CD4-positive, CD25-positive, alpha-beta regulatory T cell (primary cell): ENCODE measurements at places on chromosomes 3 and 15. TPM values are rescaled to one million over a fixed set of nuclear protein-coding genes. Genes with fewer than 3 reads are reported as not detected.

- no peak overlapping the region for H3K4me3 ChIP-seq
- DNase-seq, result no peak
- H3K36me3 ChIP-seq, result no peaks in the 10 kb centered on the region
Measured at GRCh38 chr3:53792866-53793265, 53.4 kb downstream of the CHDH start.

GRCh38 chr3:194908972-194909371, 223.3 kb downstream of the FAM43A start:
- H3K27ac ChIP-seq, result no peak overlapping the region
- no peaks in the 10 kb centered on the region for H3K4me1 ChIP-seq
- H3K36me3 ChIP-seq, result no peaks in the 10 kb centered on the region
- H3K27me3 ChIP-seq, result peaks cover 2% of the 10 kb centered on the region
- no peak overlapping the region for H3K4me3 ChIP-seq

- H3K4me1 ChIP-seq, result no peaks in the 10 kb centered on the region
- no peaks in the 10 kb centered on the region for H3K36me3 ChIP-seq
- H3K27me3 ChIP-seq, result no peaks in the 10 kb centered on the region
- H3K4me3 ChIP-seq, result no peak overlapping the region
- DNase-seq, result no peak
Measured at GRCh38 chr3:7271631-7272030, 410.7 kb downstream of the GRM7 start.

GRCh38 chr3:64685800-64686445, 1.9 kb downstream of the ADAMTS9 start:
- peak; percentile 2 for DNase-seq
- no peak overlapping the region for H3K27ac ChIP-seq
- peaks cover 3% of the 10 kb centered on the region for H3K27me3 ChIP-seq

DNA sequence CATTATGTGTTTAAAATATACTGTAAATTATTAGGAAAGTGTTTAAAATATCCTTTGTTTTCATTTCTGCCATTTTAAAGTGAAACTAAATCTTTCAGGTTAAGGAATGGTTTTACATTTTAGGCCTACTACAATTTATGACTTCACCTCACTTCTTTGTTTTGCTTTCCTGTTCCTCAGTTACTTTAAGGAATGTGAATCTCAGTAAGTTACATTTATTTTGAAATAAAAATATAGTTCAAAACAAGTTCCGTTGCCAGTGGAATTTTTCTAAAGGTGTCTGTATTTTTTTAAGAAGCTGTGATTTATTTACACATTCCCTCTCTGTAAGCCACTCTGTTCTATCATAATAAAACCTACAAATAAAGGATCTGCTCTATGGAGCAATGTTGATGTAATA, 630.9 kb upstream of the AGTR1 start:
- DNase-seq, result no peak
- H3K36me3 ChIP-seq, result no peaks in the 10 kb centered on the region
- H3K27me3 ChIP-seq, result no peaks in the 10 kb centered on the region
- H3K4me3 ChIP-seq, result no peak overlapping the region
- H3K4me1 ChIP-seq, result no peaks in the 10 kb centered on the region

DNA sequence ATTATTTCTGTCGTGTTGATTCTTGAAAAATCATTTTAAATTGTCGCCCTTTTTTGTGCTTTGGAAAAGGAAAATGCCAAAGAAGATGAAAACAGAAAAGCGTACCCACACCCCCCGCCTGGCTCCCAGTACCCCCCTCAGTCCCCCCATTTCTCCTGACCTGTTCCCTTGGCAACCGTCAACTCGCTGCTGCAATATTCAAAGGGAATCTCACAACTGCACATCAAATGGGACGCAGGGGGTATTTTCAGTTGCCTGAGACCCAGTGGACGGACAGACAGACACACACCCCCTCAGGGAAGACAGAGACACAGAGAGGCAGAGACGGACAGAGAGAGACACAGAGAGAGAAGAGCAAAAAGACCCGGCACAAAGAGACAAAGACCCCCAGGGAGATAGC, 83.5 kb upstream of the PRR20G start:
- DNase-seq, result no peak
- no peak overlapping the region for H3K4me3 ChIP-seq
- H3K36me3 ChIP-seq, result no peaks in the 10 kb centered on the region
- no peaks in the 10 kb centered on the region for H3K27me3 ChIP-seq

DNA sequence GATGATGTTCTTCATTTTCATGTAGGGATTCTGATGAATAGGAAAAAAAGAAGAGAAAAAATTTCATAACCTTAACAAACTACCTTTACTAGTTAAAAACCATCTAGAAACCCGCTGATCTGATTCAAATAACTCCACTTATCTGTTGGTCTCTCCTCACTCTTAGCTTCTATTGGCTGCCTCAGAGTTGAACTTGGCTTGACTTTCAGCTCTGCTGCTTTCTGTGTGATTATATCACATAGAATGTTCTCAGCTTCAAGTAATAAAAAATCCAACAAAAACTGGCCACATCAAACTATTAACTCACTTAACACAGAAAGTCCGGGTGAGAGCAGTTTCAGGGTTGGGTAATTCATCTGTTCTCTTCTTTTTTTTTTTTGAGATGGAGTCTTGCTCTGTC, 126.8 kb upstream of the RASGRP1 start:
- no peaks in the 10 kb centered on the region for H3K36me3 ChIP-seq
- no peak for DNase-seq
- H3K4me1 ChIP-seq, result peaks cover 82% of the 10 kb centered on the region

DNA sequence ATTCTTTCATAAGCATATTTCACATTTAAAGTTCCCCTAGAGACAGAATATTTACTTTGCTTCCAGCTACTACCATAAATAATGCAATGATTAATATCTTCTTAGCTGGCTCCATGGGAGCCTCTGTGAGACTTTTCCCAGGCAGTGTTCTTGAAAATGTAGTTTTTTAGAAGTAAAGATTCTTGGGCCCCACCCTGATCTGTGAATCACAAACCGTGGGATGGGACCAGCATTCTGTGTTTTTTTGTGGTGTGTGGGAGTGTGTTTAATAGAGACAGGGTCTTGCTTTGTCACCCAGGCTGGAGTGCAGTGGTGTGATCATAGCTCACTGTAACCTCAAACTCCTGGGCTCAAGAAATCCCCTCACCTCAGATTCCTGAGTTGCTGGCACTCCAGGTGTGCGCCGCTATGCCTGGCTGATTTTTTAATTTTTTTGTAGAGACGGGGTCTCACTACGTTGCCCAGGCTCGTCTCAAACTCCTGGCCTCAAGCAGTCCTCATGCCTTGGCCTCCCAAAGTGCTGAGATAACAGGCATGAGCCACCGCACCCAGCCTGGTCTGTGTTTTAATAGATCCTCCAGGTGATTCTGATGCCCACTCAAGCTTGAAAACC, 83.0 kb downstream of the KLHL25 start:
- DNase-seq, result no peak
- H3K4me3 ChIP-seq, result no peak overlapping the region
- H3K27ac ChIP-seq, result no peak overlapping the region
- H3K27me3 ChIP-seq, result no peaks in the 10 kb centered on the region
- H3K36me3 ChIP-seq, result peaks cover 71% of the 10 kb centered on the region

GRCh38 chr3:43873723-43874122, 183.0 kb downstream of the ABHD5 start:
- DNase-seq, result no peak
- no peak overlapping the region for H3K27ac ChIP-seq
- H3K27me3 ChIP-seq, result no peaks in the 10 kb centered on the region
- H3K4me1 ChIP-seq, result no peaks in the 10 kb centered on the region
- no peaks in the 10 kb centered on the region for H3K36me3 ChIP-seq
- no peak overlapping the region for H3K4me3 ChIP-seq

- DNase-seq, result no peak
- no peak overlapping the region for H3K27ac ChIP-seq
- H3K4me1 ChIP-seq, result no peaks in the 10 kb centered on the region
- no peaks in the 10 kb centered on the region for H3K27me3 ChIP-seq
- no peaks in the 10 kb centered on the region for H3K36me3 ChIP-seq
- no peak overlapping the region for H3K4me3 ChIP-seq
Measured at GRCh38 chr3:173747427-173747826, 349.9 kb downstream of the NLGN1 start.

DNA sequence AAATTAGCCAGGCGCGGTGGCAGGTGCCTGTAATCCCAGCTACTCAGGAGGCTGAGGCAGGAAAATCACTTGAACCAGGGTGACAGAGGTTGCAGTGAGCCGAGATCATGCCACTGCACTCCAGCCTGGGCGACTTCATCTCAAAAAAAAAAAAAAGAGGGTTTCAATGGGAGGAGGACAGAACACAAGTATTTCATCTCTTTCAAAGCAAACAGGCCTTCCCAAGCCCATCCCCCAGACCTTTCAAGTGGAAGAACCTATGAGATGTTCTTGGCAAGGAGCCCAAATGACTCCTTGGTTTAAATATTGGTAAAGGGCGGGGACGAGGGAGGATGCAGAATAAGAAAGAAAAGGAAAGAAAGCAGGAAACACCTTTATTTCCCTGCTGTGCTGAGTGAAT, 62.2 kb upstream of the MCF2L2 start:
- peaks cover 57% of the 10 kb centered on the region for H3K36me3 ChIP-seq
- DNase-seq, result no peak

GRCh38 chr3:189683546-189684255, 52.5 kb downstream of the TP63 start:
- H3K27me3 ChIP-seq, result no peaks in the 10 kb centered on the region
- H3K27ac ChIP-seq, result no peak overlapping the region
- no peaks in the 10 kb centered on the region for H3K36me3 ChIP-seq
- no peak overlapping the region for H3K4me3 ChIP-seq

Gene AGTR1
- polyA plus RNA-seq, result not detected

Gene PRKAR2A
- 15.3 TPM for polyA plus RNA-seq

Gene C3orf80
- polyA plus RNA-seq, result not detected

Gene C3orf49
- polyA plus RNA-seq, result not detected

Gene DBR1
- polyA plus RNA-seq, result 14.6 TPM

Gene PLAAT1
- polyA plus RNA-seq, result not detected

Gene SCG5
- 0.84 TPM for polyA plus RNA-seq

Gene SOX14
- not detected for polyA plus RNA-seq
